Activated T-helper 2 cell treated with anti-CD3 and anti-CD28 coated beads, Interferon-gamma antibody, Interleukin-2, Interleukin-4, amounts not matched to agents 10 μg/mL and 5 μg/mL and 100 μg/mL, durations not matched to agents 14 hours and 24 hours and 36 hours (primary cell): ENCODE measurements at places on chromosomes 1 and 21.

- H3K27me3 ChIP-seq = peaks cover 25% of the 10 kb centered on the region
- no peak overlapping the region for H3K27ac ChIP-seq
- H3K36me3 ChIP-seq = no peaks in the 10 kb centered on the region
- no peak overlapping the region for H3K4me3 ChIP-seq
- DNase-seq = no peak
These were observed 30.1 kb upstream of the DNAJC6 start for GRCh38 chr1:65279070-65279779.

- no peaks in the 10 kb centered on the region for H3K27me3 ChIP-seq
- no peak overlapping the region for H3K27ac ChIP-seq
- peaks cover 37% of the 10 kb centered on the region for H3K4me1 ChIP-seq
- H3K4me3 ChIP-seq = no peak overlapping the region
These were observed 10.0 kb downstream of the TTF2 start for GRCh38 chr1:117070124-117070523.

DNA sequence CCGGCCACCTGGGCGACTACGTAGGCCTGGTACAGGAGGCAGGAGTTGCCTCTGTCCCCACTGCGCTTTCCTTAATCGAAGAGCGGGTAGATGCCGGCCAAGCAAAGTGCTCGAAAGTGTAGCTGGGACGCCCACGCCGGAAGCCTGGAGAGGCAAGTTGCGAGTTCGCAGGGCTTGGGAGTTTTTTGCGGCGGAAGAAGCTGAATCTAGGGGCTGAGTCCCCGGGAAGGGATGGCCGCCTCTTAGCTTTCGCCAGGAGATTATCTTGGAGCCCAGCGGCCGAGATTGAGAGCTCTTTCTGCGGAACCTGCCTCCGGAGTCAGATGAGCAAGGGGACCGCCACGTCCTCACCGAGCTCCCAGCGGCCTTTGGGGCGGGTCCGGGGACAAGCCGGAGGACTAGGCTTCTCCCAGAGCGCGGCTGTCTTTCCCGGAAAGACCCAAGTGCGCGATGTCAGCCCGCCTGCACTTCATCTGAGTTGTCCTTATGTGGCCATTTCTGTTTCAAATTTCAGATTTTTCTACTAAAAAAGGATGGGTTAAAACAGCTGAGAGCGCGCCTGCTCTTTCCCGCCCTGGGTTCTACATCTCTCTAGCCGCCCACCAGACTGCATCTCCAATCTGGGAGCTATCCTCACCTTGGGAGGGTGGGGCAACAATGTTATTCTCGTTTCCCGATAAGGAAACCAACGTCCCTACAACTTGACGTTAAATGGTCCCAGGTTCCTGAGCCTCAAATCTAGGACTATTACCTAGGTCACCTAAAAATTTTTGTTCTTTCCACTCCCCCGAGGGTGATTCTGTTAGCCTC, 12.4 kb upstream of the TBX15 start:
- H3K27ac ChIP-seq = no peak overlapping the region
- no peaks in the 10 kb centered on the region for H3K36me3 ChIP-seq
- H3K4me3 ChIP-seq = no peak overlapping the region

DNA sequence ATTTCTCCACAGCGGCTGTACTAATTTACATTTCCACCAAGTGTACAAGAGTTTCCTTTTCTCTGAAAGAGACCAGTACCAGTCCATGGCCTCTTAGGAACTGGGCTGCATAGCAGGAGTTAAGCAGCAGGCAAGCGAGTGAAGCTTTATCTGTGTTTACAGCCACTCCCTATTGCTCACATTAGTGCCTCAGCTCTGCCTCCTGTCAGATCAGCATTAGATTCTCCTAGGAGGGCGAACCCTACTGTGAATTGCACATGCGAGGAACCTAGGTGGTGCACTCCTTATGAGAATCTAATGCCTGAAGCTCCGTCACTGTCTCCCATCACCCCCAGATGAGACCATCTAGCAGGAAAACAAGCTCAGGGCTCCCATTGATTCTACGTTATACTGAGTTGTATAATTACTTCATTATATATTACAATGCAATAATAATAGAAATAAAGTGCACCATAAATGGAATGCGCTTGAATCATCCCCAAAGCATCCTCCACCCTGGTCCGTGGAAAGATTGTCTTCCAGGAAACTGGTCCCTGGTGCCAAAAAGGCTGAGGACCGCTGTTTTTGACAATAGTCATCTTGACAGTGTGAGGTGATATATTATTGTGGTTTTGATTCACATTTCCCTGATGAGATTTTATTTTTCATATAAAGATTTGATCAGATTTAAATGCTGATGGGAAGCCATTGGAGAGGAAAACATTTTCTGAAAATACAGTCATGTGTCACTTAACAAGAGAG, 45.5 kb upstream of the MRPS6 start:
- no peak overlapping the region for H3K27ac ChIP-seq
- no peaks in the 10 kb centered on the region for H3K36me3 ChIP-seq
- peaks cover 24% of the 10 kb centered on the region for H3K4me1 ChIP-seq
- no peak overlapping the region for H3K4me3 ChIP-seq
- no peak for DNase-seq
- H3K27me3 ChIP-seq = no peaks in the 10 kb centered on the region

DNA sequence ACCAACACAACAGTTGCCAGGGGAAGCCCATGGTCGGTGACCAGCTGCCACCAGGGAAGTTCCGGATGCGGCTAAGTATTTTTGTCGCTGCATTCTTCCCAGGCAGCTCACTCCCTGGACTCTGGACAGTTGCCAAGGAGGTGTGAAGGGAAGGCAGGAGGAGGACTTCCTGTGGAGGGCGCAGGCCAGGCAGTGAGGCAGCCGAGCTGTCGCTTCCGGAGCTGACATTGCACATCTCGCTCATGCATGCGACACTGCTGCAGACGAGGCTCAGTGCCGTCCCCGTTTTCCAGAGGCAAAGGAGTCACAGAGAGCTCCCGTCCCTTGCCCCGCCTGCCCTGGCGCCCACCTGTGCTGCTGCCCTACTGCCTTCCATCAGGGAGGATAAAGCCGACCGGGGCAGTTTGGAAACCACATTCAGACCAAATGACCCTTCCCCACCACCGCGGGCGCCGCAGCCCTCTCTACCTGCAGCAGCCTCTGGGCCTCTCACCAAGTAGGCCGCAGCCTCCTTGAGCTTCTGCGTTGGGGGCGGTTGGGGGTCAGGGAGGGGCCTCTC, 81.4 kb downstream of the NENF start:
- peaks cover 69% of the 10 kb centered on the region for H3K27me3 ChIP-seq
- DNase-seq = no peak
- no peaks in the 10 kb centered on the region for H3K36me3 ChIP-seq
- H3K27ac ChIP-seq = no peak overlapping the region
- no peaks in the 10 kb centered on the region for H3K4me1 ChIP-seq

DNA sequence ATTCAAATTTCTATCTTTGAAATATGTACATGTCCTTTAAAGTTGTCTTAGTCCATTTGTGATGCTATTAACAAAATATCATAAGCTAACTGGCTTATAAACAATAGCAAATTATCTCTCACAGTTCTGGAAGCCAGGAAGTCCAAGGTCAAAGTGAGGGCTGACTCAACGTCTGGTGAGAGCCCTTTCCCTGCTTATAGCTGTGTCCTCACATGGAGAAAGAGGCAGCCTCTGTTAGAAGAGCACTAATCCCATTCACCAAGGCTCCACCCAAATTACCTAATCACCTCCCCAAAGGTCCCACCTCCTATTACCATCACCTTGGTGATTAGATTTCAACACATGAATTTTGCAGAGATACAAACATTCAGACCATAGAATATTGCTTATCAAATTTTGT, 450.1 kb upstream of the BEND5 start:
- no peaks in the 10 kb centered on the region for H3K36me3 ChIP-seq
- H3K4me3 ChIP-seq = no peak overlapping the region
- DNase-seq = no peak
- no peak overlapping the region for H3K27ac ChIP-seq

DNA sequence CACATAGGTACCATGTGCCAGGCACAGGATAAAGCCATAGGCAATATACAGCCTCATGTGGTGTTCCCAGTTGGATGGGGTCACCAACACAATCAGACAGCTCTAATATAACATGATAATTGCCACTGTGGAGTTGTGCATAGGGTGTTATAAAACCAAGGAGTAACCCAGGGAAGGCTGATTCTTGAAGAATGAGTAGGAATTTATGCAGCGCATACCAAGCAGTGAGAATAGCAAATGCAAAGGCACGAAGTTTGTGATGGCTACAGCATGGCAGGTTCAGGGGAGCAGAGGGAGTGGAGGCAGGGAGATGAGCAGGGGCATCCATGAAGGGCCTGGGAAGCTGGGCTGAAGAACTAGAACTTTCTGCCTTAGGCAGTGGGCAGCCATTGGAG, 20.4 kb upstream of the SLC2A1 start:
- H3K36me3 ChIP-seq = no peaks in the 10 kb centered on the region
- no peak for DNase-seq
- no peak overlapping the region for H3K4me3 ChIP-seq
- no peak overlapping the region for H3K27ac ChIP-seq
- H3K27me3 ChIP-seq = no peaks in the 10 kb centered on the region

GRCh38 chr1:204065174-204065985, 7.5 kb upstream of the SOX13 start:
- H3K4me1 ChIP-seq = peaks cover 2% of the 10 kb centered on the region
- no peak for DNase-seq
- H3K27me3 ChIP-seq = peaks cover 10% of the 10 kb centered on the region
- no peak overlapping the region for H3K4me3 ChIP-seq

GRCh38 chr1:206591226-206591625, 21.0 kb downstream of the EIF2D start:
- no peak overlapping the region for H3K4me3 ChIP-seq
- H3K27me3 ChIP-seq = no peaks in the 10 kb centered on the region
- no peak for DNase-seq
